T-helper 17 cell (primary cell): ENCODE measurements at places on chromosomes 1 and 21.

GRCh38 chr1:150221552-150221951 is 14.4 kb downstream of the ANP32E start:
- no peak for DNase-seq

DNA sequence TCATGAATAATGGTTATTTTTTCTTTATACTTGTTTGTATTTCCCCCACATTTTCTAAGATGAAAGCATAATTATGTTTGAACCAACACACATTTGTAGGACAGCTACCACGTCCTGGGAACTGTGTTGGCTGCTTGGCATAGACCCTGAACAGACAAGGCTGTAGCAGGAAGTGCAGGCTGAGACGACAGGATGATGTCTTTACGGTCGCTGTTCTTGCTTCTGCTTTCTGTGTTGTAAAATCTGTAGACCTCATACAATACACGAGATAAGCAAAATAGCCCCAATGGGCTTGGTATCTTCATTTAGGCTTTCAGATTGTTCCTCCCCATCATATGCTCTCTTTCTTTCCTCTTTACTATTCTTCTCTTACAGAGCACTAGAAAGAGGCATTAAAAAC is 23.3 kb upstream of the OTUD3 start:
- no peak for DNase-seq

DNA sequence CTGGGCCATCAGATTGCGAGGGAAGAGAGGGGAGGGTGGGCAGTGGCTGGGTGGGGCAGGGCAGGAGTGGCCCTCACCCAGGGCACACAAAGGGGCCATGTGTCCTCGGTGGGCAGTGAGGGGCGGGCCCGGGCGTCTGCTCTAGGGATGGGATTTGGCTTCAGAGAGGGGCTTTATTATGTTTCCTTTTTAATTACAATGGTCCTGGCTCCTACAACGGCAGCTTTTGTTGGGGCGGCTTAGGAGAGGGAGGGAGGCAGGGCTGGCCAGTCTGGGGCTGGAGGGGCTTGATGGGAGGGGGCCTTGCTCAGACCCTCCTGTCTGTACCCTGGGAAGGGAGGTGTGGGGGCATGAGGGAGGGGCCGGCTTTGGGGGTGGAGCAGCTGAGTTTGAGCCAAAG is 102.8 kb upstream of the WNT4 start:
- no peak for DNase-seq

GRCh38 chr1:65065524-65066418 is 82.2 kb upstream of the AK4 start:
- no peak for DNase-seq

DNA sequence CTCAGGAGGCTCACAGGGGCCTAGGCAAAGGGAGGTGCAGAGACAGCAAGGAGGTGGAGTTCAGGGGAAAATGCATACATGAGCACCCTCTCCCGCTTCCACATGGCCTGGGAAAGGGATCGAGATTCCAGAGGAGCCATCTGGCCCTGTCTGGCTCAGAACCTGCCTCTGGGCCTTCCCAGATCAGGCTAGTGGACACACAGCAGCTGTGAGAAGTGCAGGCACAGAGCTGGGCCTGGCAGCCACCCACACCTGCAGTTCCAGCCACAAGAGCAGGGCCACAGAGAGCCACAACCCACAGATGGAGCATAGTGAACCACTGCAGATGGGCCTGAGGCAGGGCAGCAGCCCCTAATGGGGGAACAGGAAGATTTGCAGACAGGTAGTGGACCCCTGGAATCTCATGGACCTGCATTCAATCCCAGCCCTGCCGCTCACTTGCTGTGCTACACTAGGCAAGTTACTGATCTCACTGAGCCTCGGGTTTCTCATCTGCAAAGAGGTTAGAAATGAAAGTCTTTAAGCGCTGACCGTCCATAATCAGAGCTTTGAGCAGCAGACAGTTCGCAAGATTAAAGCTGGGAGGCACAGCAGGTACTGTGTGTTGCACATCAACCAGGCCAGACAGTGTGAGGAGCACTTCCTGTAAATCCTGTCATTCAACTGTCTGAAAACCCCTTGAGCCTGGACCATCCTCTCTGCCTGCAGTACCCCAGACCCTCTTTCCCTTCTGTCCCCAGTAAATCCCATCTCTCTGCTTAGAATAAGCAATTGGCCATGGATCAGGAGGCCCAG is 58.0 kb downstream of the MATN1 start:
- DNase-seq = no peak

GRCh38 chr1:17545356-17545755 is 5.9 kb downstream of the ARHGEF10L start:
- DNase-seq = no peak

GRCh38 chr1:183589874-183590243 is 400 bp downstream of the NCF2 start:
- no peak for DNase-seq

GRCh38 chr1:245575710-245576109 is 420.9 kb downstream of the KIF26B start:
- no peak for DNase-seq

DNA sequence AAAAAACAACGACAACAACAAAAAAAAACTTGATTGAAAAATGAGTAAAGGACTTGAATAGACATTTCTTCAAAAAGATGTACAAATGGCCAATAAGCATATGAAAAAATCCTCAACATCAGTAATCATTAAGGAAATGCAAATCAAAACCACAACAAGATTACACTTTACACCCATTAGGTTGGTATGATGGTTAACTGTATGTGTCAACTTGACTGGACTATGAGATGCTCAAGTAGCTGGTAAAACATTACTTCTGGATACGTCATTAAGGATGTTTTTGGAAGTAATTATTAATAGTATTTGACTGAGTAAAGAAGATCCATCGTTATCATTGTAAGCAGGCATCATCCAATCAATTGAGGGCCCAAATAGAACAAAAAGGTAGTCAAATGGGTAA is 34.9 kb upstream of the LYPLAL1 start:
- DNase-seq = no peak

GRCh38 chr1:153933955-153934354 is 11.2 kb upstream of the GATAD2B start:
- DNase-seq = no peak

- DNase-seq = no peak
These were observed 204.8 kb downstream of the SMYD3 start for GRCh38 chr1:246302251-246302625.

DNA sequence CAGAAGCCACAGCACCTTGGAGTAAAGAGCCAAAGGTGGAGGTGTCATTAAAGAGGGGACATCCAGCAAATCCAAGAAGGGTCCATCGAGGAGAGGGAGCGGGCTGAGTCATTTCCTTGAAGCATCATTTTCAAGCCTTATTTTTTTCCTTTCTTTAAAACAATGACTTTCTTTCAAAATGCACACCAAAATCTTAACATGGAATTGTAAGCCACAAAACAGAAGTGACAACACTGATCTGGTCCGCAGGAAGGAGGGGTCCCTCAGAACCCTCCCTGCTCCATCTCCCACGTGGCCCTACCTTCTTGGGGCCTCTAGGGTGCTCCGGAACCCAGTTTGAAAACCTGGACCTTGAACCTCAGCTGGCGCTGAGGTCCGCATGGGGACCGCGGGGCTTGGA is 14.8 kb downstream of the DHRS3 start:
- no peak for DNase-seq

GRCh38 chr1:68321084-68321685 is 88.9 kb upstream of the WLS start:
- DNase-seq = no peak

- no peak for DNase-seq
These were observed 142.5 kb downstream of the PRDM2 start for GRCh38 chr1:13842497-13842896.

DNA sequence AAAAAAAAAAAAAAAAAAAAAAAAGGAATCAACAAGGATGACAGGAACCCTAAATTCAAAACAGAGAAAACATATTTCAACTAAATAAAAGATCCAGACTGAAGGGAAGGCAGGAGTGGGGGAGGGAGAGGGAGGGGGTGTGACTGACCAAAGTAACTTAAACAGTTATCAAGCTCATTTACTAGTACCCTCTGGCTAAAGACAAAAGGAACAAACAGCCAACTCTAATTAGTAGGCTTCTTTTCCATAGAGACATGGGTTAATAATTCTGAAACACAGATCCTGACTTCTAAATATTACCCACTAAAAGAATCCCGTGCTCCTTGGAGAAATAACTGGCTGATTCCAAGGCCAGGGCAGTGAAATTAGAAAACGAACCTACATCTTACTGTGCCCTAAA is 23.8 kb downstream of the USP48 start:
- no peak for DNase-seq

DNA sequence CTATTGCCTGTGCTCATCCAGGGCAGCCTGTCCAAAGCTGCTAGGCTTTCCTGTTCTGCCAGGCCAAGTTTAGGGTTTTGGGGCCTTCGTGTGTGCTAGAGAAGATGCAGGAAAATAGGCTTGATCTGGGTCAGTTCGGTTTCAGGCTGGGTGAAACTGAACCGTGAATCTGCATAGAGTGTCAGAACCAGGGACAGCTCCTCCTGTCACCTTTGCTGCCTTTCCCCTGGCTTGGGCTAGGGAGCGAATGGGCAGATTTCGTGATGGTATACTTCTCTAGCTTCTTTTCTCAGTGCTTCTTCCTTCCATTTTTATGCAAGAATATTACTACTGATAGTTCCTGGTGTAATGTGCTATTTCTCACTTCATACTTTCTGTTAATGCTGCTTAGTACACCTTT is 6.0 kb upstream of the AGO1 start:
- no peak for DNase-seq

DNA sequence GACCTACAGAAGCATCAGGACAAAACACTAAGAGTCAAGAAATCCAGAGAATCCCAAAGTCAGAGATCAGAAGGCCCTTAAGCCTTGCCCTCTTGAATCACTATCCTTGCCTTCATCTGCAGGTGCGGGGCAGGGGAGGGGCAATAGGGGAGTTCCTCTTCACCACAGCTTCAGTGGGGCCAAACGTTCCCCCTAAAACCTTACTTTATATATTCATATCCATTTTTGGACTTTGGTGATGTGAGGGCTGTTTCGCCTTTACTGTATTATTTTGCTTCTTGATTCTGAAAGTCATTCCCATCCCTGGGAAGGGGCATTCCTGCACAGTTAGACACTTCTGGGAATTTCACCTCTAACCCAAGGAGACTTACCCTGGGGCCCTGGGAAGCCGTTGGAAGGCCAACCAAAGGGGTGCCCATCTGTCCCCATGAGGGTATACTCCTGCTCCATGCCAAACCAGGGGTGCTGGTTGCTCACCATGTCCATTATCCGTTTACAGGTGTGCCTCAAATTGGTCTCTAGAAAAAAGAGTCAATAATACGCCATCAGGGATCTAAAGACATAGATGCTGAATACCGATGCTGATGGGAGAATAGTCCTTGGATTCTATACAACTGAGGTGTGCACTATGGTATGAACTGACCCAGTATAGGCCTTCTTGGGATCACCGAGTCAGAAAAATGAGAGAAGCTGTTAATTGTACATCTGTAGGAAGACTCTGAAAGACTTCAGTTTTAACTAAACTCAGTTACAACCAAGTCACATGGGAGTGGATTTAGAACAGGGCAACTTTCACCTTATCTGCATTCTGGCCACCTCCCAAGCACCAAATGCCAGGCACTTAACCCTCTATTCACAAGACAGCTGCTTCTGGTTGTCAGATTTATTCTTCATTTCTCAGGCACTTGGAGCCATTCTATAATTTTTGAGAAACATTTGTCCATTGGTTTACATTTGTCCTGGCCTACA is 5.4 kb downstream of the GLUL start:
- no peak for DNase-seq
